ENCODE measurements at places on chromosomes 1 and 21.

- DNase-seq, result no peak
Measured at GRCh38 chr1:153342178-153342577, 6.5 kb downstream of the PGLYRP4 start.

DNA sequence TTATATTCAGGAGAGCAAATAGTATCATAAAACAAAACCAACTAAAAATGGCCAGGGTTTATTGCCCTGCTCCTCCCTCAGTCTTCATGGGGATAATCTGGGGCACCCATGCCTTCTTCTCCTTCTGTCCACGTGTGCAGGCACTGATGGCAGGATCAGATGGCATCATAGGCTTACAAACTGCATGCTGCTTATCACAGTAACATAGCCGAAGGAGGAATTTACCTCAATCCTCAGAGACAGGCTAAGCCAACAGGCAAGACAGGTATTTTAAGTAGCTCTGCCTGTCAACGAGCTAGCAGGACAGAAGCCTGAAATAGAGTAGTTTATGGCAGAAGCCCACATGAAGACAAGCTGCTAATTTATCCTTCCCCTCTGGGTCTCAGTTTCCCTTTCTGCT is 9.4 kb downstream of the LAMB3 start:
- DNase-seq, result no peak

GRCh38 chr21:46021978-46022544 is 40.5 kb downstream of the COL6A1 start:
- no peak for DNase-seq

GRCh38 chr1:19057784-19058475 is 101.5 kb upstream of the IFFO2 start:
- no peak for DNase-seq

DNA sequence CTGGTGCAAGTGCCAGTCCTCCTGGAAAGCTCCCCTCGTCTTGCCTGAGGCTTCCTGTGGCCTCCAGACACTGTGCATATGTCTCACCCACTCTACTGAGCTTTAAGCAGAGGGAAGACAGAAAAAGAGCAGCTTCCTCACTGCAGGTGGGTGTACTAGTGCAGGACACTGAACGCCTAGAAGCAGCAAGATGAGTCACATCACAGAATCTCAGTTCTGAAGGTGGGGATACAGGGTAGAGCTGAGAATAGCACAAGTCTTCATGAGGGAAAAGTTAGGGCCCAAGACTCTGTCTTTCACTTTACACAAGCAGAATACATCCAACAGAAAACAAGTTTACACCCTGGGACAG is 37.4 kb downstream of the PCAT6 start:
- no peak for DNase-seq

DNA sequence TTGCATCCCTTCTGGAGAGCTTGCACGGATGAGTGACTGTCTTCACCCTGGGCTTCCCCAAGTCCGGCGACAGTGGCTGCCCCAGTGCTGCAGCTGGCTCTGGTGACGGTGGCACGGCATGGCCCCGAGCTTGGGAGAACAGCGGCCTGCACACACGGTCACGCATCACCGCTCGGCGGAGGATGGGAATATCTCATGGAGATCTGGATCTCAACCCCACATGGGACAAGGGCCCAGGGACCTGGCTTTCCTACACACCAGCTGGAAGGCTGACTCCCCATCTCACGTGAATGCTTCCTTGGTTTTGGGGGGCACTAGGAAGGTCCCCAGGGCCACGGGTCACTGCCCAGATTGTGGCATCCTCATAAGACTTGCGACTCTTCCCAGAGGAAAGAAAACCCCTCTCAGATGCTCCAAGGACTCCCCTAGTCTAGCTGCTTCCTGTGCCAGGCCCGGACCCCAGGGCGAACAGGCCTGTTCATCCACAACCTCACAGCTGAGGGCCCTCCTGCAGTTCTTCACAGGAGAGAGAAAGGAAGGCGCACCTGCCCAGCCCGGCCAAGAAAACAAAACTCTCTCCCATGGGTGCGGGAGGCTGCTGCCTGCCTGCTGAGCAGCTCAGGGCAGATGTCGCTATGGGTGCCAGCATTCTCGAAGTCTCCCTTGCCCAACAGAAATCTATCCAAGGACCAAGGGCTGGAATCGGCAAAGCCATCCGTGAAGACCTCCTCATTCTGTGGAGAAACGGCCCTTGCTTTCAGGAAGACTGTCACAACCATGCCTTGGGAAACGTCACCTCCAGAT is 9.9 kb downstream of the CFAP410 start:
- no peak for DNase-seq

DNA sequence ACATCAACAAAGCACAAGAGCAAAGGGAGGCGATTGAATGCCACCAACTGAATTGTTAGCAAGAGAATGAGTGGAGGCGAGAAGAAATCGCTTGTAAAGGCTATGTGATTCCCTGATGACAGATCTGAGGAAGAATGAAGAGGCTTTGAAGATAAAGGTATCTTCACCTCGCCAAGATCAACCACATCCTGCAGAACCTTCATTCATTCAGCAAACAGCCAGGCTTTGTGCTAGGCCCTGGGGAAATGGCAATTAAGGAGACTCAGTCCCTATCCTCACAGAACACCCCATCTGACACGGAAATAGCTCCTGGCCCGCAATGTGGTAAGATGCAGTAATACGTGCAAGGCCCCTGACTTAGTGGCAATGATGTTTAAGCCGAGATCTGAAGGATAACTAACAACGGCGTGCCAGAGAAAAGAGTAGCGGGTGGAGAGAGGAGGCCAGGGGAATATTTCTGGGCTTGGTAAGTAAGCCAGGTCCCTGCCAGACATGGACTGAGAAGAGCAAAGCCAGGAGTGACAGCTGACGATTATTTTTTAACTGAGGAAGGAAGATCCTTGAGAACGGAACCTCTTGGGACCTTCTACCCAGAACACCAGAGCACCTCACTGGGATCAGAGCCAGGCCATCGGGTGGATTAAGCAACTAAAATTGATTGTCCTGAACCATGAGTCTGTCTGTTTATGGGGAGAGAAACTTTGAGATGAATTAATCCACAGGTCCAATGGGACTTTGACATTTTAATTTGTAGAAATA is 4.6 kb upstream of the VSIG8 start:
- no peak for DNase-seq

GRCh38 chr1:203378556-203379245 is 27.8 kb upstream of the FMOD start:
- no peak for DNase-seq

GRCh38 chr1:156060937-156061636 is at the start of gene RAB25:
Gene RAB25 (plus strand): TSS chr1:156061160. CDS start chr1:156061401, 241 bp downstream.
- DNase-seq, result no peak

- no peak for DNase-seq
Measured at GRCh38 chr1:7334475-7335035, 436.5 kb upstream of the VAMP3 start.

GRCh38 chr1:50126927-50127715 is 18.4 kb downstream of the ELAVL4 start:
- DNase-seq, result no peak

- no peak for DNase-seq
Measured at GRCh38 chr1:170095976-170096748, 21.7 kb upstream of the KIFAP3 start.

GRCh38 chr21:21196087-21196486 is 197.9 kb downstream of the NCAM2 start:
- no peak for DNase-seq

GRCh38 chr1:33143698-33144097 is 38.1 kb downstream of the TRIM62 start:
- no peak for DNase-seq

DNA sequence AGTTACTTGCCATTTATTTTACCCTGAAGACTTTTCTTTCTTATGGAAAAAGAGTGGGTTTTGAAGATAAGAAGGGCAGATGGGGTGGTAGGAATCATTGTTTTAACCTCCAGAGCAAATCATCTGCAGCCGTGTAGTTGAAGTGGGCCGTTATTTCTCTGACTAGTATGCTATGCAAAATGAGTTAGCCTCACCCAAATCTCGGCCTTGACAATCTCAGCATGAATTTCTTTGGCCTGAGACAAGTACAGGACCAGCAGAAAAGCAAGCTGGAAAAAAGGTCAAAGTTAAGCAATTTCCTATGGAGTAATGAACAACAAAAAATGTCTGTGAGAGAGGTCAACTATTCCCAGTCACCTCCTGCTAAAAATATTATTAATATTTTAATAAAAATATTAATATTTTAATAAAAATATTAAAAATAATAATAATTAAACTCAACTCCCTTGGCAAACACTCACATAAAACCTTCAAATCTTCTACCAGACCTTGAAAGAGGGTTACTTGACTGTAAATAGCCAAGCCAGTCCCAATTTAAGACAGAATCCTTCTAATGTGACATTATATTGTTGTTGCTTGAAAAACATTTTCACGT is 6.8 kb upstream of the TEKT2 start:
- DNase-seq, result no peak

DNA sequence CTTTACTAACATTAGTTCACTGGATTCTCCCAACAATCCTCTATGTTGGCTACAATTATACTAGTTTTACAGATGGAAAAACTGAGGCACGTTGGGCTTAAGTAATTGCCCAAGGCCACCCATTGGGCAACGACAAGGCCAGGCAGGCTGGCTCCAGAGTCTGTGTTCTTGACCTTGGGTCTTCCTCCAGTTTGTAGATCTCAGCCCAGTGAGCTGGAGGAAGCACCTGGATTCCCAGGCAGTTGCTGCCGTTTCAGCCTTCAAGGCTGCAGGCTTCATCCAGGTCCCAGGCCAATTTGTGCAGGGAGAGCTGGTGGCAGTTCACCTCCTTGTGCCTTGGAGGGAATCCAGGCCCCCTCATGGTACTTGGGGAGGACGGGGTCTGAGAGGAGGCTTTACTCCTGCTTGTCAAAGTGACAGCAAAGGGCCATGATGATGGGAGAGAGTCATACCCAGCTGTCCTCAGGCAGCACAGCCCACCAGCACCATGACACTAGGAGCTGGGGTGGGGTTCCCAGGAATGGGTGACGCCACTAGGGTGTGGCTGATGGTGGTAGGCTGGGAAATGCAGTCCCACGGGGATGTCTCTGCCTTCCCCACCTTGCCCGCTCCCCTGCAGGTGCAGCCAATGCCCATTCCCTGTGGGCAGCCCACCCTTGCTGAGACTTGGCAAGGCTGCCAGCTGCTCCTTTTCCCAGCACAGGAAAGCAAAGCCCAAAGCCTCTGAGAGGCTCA is 27.1 kb downstream of the PKP1 start:
- DNase-seq, result no peak

DNA sequence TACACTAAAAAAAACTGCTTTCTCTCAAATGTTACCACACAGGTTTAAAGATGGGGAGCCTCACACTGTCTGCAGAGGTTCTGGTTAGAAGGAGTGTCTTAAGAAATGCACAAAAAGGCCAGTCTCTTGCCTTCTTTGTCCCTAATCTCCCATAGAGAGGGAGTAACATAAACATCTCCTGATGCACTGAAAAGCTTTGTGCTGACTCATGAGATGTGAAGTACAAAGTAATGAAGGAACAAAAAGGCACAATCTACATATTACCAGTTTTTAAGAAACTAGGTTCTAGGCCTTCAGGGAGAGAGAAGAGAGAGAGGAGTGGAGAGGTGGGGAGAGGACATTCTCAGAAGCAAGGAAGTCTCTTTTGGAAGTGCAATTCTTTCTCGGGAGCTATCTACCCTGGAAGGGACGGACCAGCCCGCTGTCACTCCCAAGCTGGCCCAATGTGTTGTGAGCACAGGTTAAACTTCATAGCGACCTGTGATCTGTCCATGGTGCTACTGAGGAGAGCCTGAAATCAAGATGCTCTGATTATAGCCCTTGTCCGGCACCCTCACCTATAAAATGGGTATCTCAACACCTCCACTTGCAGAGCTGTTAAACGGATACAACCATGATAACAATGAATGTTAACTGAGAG is 458.1 kb downstream of the DISC1 start:
- DNase-seq, result no peak

GRCh38 chr1:161200992-161201835 is 953 bp upstream of the NDUFS2 start:
- DNase-seq, result peak; percentile 48

- DNase-seq, result no peak
Measured at GRCh38 chr21:38768471-38769063, 37.2 kb upstream of the ETS2 start.

GRCh38 chr1:154999571-155000410 is 2.8 kb upstream of the ZBTB7B start:
- no peak for DNase-seq

GRCh38 chr1:180241716-180242544 is 11.9 kb downstream of the LHX4 start:
- DNase-seq, result no peak

DNA sequence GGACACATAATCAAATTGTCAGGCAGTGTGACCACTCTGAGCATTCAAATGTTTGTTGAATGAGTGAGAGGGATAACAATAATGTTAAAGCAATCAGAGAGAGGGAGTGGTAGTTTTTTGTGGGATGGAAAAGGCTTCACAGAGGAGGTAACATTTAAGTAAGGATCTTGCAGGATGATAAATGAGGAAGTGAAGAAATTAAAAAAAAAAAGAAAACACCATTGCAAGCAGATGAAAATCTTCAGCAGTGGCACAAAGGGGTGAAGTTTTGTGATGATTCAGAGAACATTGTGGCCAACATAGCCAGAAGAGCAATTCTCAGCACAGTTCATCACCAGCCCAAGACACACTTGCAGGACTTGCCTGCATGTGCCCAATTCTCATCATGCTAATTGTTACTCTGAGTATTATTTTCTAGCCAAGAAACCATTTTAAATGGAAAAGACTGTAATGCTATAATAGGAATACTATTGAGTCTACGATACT is 35.0 kb downstream of the OVGP1 start:
- DNase-seq, result no peak

DNA sequence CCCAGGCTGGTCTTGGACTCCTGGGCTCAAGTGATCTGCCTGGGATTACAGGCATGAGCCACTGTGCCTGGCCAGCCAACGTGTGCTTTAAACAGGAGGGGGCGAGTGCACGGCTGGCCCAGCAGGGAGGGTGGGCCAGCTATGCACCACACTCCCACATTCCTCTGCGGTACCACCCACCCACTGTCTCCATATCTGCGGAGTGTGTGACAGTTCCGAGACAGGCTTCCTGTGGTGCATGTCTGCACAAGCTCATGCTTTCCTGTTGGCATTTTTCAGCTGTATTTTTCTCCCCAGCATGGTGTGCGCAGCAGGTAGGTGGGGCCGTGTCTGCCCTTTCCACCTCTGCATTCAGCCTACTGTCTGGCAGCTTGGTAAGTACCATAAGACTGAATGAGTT is 183.3 kb downstream of the AJAP1 start:
- no peak for DNase-seq

- DNase-seq, result peak; percentile 82
Measured at GRCh38 chr1:228457396-228458176, 29.6 kb upstream of the RNF187 start.

GRCh38 chr21:37878946-37879660 is 37.2 kb downstream of the KCNJ6 start:
- DNase-seq, result no peak

DNA sequence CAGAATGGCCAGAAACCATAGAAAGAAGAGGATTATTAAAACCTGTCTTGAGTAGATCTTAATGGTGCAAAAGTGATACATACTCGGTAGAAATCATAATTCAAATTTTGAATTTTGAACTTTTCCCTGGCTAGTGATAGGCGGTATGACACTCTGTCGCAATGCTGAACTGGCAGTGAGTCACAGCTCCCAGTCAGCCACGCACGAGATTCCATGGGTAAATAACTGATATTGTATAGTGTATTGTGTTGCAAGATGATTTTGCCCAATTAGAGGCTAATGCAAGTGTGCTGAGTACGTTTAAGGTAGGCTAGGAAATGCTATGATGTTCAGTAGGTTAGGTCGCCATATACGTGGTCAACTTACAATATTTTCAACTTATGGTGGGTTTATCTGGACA is 207.0 kb downstream of the SIPA1L2 start:
- DNase-seq, result no peak

All from neural crest cell (in vitro differentiated cells).